ENCODE measurements at places on chromosomes 6 and 20.

GRCh38 chr6:3383525-3383924 is 73.3 kb downstream of the SLC22A23 start:
- peak; percentile 56 for DNase-seq

DNA sequence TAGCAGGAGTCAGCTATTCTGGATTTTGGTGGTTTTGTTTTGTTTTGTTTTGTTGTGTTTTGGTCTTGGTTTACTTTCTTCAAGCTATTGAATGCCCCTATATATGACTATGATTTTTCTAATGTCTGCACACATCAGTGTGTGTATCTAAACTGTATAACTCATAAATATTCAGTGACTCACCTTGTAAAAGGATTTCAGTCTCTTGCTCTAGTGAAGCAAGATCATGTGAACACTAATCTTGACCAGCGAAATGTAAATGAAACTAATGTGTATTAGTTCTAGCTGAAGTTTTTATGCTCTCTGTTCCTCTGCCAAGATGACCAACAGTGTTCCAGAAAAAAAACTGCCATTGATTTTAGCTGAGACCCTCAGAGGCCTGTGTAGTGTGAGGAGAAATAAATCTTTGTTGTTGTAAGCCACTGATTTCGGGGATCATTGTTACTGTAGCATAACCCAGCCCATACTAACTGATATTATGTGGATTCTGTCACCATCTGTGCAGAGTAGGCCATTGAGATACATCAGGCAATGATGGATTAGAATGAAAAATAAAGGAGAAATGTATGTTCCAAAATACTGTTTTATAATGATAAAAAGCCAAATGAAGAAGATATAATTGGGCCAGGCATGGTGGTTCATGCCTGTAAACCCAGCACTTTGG is 11.5 kb upstream of the BTBD9 start:
- DNase-seq = no peak

GRCh38 chr6:11209906-11210305 is 22.6 kb downstream of the NEDD9 start:
- DNase-seq = no peak

DNA sequence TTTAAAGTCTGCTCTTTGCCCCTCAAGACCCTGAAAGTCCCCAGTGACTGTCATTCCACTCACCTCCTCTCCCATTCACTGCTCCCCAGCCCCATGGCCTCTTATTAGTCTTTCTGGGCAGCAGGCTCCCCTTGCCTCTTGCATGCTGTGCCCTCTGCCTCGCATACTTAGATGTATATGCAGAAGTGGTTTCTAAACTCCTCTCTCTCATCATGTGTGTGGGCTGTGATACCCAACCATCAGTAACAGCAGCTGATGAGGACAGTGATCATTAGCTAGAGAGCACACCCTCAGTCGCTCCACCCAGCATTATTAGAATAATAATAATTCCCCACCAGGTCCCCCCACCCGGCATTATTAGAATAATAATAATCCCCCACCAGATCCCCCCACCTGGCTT is 14.5 kb downstream of the PKIG start:
- DNase-seq = no peak

GRCh38 chr6:141607956-141608355 is 524.8 kb upstream of the GJE1 start:
- no peak for DNase-seq

GRCh38 chr6:146339716-146340115 is 203.9 kb upstream of the RAB32 start:
- DNase-seq = no peak

- DNase-seq = no peak
These were observed 15.9 kb downstream of the TOP1 start for GRCh38 chr20:41044409-41045062.

- DNase-seq = no peak
These were observed 52.3 kb upstream of the L3MBTL3 start for GRCh38 chr6:129966125-129966524.

- DNase-seq = no peak
These were observed 23.9 kb downstream of the RALY start for GRCh38 chr20:34017610-34018009.

DNA sequence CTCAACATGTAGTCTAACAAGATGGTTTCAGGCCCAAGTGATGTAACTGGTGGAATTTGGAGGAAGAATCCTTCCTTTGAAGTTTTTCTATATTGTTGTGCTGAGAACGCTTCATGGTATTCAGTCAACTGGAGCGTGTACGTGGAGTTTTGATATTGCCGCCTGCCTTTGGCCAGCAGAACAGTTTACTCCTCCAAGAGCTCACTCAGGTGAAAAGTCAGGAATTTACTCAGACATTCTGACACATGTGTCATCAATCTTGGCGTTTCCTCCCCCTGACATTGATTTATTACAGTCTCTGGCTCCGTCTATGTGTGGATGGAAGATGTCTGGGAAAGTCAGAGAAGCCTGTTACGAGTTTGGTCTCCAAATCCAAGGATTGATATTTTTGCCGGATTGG is 19.0 kb upstream of the TGM2 start:
- DNase-seq = no peak

GRCh38 chr20:12916699-12917098 is 92.1 kb upstream of the SPTLC3 start:
- no peak for DNase-seq

GRCh38 chr20:4573564-4574355 is 147.9 kb upstream of the PRND start:
- no peak for DNase-seq

DNA sequence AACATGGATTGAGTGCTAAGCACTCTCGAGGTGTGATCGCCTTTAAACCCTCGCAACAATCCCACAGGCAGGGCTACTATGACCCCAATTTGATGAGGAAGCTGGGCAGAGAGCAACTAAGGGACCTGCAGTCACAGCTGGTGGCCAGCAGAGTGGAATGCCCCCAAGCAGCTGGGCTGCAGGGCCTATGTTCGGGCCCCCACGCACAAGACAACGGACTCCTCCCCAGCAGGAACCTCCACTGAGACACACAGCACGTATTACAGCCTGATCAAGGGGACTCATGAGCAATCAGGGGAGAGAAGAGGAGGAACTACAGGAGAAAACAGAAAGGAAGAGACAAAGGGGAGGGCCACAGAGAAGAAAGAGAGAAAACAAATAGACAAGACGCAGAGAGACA is 21.7 kb downstream of the CST7 start:
- no peak for DNase-seq

- no peak for DNase-seq
These were observed 42.4 kb upstream of the ECHDC1 start for GRCh38 chr6:127385668-127386430.
